Lung (tissue), 17 donors: ENCODE measurements at places on chromosomes 7 and 10. TPM values are rescaled to one million over a fixed set of nuclear protein-coding genes. Genes with fewer than 3 reads are reported as not detected.
A peak's percentile ranks its signal among the peaks of the same experiment; 100 is the strongest.

DNA sequence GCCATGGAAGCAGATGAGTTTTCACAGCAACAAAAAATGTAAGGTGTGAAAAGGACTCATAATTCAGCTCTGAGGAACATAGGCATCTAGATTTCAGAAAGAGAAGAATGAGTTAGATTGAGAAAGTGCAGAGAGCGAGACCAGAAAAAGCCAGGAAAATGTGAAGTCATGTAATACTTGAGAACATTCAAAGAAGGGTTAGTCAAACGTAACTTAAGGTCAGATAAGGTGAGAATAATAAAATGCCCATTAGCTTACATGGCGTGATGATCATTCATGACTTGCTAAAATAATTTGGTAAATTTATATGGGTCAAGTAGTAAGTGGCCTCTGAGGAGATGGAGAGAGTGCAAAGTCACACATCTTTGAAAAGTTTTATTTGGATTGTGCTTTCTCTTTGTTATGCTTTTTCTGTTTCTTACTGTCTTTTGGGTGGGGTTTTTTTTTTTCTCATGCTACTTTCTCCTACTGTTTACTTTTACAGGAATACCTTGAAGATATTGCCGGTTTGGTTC, 271.8 kb upstream of the NRG3 start:
- no peak overlapping the region for H3K4me3 ChIP-seq
- H3K27me3 ChIP-seq: no peaks in the 10 kb centered on the region
- no peaks in the 10 kb centered on the region for H3K36me3 ChIP-seq
- no peaks in the 10 kb centered on the region for H3K4me1 ChIP-seq
- no peak for DNase-seq
- no peak overlapping the region for H3K27ac ChIP-seq

DNA sequence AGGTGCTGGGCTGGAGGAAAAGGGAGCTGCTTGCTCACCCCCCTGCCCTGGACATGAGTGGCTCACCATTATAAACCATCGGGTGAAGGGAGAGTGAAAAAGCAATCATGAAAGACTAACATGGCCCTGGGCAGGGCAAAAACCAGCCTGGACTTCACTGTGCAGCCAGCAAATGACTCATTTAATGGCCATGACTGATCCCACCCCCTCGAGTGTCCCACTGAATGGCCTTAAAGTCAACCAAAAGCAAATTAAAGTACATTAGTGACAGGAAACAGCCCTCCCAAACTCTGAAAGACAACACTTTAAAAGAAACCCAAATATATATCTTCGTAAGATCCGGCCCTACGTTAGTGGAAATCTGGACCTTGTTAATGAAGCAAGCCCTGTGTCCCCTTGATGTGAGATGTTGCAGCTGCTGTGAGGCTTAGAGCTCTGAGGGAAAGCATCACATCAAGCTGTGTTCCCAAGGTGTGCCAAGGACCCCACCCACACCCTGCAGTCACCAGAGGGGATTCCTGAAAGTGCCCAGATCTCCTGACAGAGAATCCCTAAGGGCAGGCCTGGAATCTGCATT, 31.2 kb downstream of the ADCYAP1R1 start:
- DNase-seq: no peak
- H3K27ac ChIP-seq: no peak overlapping the region
- no peaks in the 10 kb centered on the region for H3K36me3 ChIP-seq
- no peak overlapping the region for H3K4me3 ChIP-seq
- H3K27me3 ChIP-seq: no peaks in the 10 kb centered on the region
- peaks cover 6% of the 10 kb centered on the region for H3K4me1 ChIP-seq

- no peaks in the 10 kb centered on the region for H3K27me3 ChIP-seq
- peak overlapping the region; percentile 22 for H3K27ac ChIP-seq
- H3K4me3 ChIP-seq: no peak overlapping the region
- H3K36me3 ChIP-seq: no peaks in the 10 kb centered on the region
Measured at GRCh38 chr10:122499012-122499411, 37.7 kb downstream of the HTRA1 start.

- H3K27me3 ChIP-seq: no peaks in the 10 kb centered on the region
- DNase-seq: no peak
- H3K27ac ChIP-seq: no peak overlapping the region
- H3K36me3 ChIP-seq: no peaks in the 10 kb centered on the region
Measured at GRCh38 chr7:155277385-155277994, 20.2 kb upstream of the INSIG1 start.

DNA sequence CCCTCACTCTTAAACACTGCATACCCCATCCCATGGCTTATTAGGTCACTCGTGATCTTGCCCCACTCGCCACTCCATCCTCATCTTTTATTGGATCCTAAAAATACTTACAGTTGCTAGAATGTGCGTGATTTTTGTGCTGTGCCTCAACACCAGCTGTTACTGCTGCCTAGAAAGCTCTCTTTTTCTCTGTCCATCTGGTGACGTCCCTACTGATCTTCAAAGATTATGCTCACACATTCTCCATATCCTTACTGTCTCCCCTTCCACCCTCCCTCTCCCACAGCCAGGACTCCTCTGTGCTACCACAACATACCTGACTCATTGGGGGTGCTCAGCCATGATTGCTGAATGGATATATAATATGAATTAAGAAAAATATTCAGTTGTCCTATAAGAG, 42.0 kb downstream of the CDK6 start:
- H3K4me1 ChIP-seq: peaks cover 7% of the 10 kb centered on the region
- H3K27me3 ChIP-seq: no peaks in the 10 kb centered on the region
- peak; percentile 68 for DNase-seq
- H3K27ac ChIP-seq: no peak overlapping the region
- no peaks in the 10 kb centered on the region for H3K36me3 ChIP-seq

- no peaks in the 10 kb centered on the region for H3K36me3 ChIP-seq
- no peaks in the 10 kb centered on the region for H3K4me1 ChIP-seq
- DNase-seq: no peak
- H3K4me3 ChIP-seq: no peak overlapping the region
- no peak overlapping the region for H3K27ac ChIP-seq
Measured at GRCh38 chr7:68868978-68869377, 729.3 kb upstream of the AUTS2 start.

The MYO3A gene
- 0.55 TPM for total RNA-seq

The ZNF736 gene
- 31.6 TPM for total RNA-seq

The NPTX2 gene
- 0.46 TPM for total RNA-seq

The CFAP70 gene
- 11.2 TPM for total RNA-seq

DNA sequence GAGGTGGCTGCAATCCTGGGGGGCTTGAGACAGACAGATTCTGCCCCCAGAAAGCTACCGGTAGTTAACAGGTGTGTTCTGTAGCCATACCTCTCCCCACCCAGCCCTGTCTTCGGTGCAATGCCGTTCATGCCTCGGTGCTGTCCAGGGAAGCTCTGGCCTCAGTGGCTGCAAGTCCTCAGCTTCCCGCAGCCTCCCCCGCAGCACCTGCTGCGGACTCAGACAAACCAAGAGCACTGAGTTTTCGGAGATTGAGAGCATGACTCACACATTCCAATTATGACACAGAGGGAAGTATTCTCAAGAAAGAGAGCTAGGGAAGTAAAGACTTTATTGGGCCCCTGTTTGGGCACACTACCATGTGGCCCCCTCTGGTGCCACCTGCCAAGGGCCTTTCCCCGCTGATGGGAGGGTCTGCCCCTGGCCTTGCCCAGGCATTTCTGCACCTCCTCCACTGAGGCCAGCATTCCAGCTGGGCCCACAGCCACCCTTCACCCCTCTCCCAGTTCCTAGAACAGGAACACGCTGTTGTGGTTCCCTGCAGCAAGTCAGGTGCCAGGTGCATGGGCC, 30.2 kb upstream of the EZH2 start:
- H3K4me3 ChIP-seq: no peak overlapping the region
- no peaks in the 10 kb centered on the region for H3K4me1 ChIP-seq
- H3K27me3 ChIP-seq: no peaks in the 10 kb centered on the region
- H3K36me3 ChIP-seq: no peaks in the 10 kb centered on the region
- DNase-seq: no peak
- H3K27ac ChIP-seq: no peak overlapping the region

- H3K4me1 ChIP-seq: no peaks in the 10 kb centered on the region
- no peak overlapping the region for H3K4me3 ChIP-seq
- H3K27me3 ChIP-seq: no peaks in the 10 kb centered on the region
- no peak overlapping the region for H3K27ac ChIP-seq
Measured at GRCh38 chr7:12066004-12066403, 145.1 kb upstream of the TMEM106B start.

DNA sequence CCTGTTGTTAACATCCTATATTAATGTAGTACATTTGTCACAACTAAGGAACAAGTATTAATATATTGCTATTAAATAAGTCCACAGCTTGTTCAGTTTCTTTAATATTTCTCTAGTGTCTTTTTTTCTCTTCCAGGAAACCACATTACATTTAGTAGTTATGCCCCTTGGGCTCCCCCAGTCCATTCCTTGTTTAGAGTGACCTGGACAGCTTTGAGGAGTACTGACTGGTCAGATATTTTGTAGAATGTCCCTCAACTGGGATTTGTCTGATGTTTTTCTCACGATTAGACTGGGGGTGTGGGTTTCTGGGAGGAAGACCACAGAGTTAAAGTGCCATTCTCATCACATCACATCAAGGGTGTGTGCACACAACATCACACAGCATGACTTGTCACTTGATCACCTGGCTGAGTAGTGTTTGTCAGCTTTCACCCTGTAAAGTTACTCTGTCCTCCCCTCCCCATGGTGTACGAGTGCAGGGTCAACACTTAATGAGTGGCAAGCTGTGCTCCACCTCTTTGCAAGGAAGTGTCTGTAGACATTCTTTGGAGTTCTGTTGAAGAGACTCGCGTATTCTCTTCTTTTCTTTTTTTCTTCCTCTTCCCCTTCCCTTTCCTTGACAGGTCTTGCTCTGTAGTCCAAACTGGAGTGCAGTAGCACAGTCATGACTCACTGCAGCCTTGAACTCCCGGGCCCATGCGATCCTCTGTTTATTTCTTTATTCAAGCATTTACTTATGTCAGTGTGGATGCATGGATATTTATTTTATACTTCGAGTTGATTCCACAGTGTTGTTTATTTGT, 10.2 kb downstream of the LMTK2 start:
- peaks cover 19% of the 10 kb centered on the region for H3K4me1 ChIP-seq
- no peaks in the 10 kb centered on the region for H3K36me3 ChIP-seq
- H3K27ac ChIP-seq: peak overlapping the region; percentile 37
- H3K4me3 ChIP-seq: no peak overlapping the region

DNA sequence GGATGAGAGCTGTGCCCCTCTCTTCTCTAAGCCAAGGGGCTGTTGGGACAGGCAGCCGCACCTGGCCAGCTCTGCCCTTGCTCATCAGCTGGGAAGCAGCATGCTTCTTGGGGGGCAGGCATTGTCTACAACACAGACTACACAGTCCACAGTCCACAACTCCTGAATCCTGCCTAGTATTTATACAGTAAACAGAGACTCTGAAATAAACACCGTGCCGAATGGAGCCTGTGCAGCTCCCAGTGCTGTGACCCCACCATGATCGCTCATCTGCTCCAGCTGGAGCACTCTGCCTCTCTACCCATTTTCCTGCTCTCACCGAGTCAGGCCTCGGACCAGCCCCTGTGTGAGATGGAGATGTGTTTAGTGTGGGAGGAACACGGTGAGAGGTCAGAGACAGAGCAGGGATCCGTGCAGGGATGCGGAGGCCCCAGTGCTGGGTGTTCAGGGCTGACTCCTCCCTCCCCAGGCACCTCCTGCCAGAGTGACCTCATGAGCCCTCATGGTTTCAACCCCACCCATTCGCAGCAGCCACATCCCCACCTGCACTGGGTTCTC, 608.0 kb downstream of the DNAJB6 start:
- no peak overlapping the region for H3K4me3 ChIP-seq
- H3K36me3 ChIP-seq: no peaks in the 10 kb centered on the region
- no peak for DNase-seq
- no peaks in the 10 kb centered on the region for H3K27me3 ChIP-seq

The PDK4 gene
- total RNA-seq: 86.9 TPM

The CASP7 gene
- total RNA-seq: 48.2 TPM

DNA sequence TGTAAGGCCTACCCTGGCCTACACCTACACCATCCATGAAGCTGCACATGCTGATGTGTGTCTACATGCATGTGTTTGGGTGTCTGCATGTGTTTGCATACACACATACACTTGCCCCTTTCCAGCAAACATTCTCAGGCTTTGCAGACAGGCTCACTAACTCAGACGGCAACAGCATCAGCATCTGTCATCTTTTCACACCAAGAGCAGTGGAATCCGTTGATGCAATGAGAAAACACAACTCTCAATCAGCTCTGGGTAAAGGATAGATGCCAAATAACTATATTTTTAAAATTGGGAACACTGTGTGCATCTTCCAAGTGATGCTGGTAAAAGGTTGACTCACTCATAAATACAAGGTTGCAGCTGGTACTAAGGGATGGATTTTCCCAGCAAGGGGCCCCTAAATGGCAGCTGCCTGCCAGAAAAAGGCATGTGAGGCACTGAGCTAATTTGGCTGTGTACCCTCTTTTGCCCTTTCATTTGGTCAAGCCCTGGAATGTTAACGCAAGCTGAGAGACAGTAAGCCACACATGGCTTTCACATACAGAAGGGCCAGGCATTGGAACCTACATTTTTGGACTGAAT, 296.3 kb upstream of the NPSR1 start:
- no peak overlapping the region for H3K4me3 ChIP-seq
- H3K27me3 ChIP-seq: no peaks in the 10 kb centered on the region
- no peak overlapping the region for H3K27ac ChIP-seq
- no peaks in the 10 kb centered on the region for H3K4me1 ChIP-seq
- no peaks in the 10 kb centered on the region for H3K36me3 ChIP-seq

- DNase-seq: peak; percentile 38
- peaks cover 6% of the 10 kb centered on the region for H3K4me1 ChIP-seq
- no peaks in the 10 kb centered on the region for H3K36me3 ChIP-seq
Measured at GRCh38 chr7:69738396-69738951, 140.2 kb downstream of the AUTS2 start.

GRCh38 chr7:94178230-94178629, 174.1 kb upstream of the BET1 start:
- H3K4me3 ChIP-seq: no peak overlapping the region
- no peak for DNase-seq
- H3K4me1 ChIP-seq: peaks cover 3% of the 10 kb centered on the region
- H3K36me3 ChIP-seq: no peaks in the 10 kb centered on the region

The SAMD9L gene
- 23.9 TPM for total RNA-seq

GRCh38 chr7:80370587-80370986, 141.3 kb downstream of the GNAT3 start:
- no peaks in the 10 kb centered on the region for H3K27me3 ChIP-seq
- H3K36me3 ChIP-seq: no peaks in the 10 kb centered on the region
- no peak overlapping the region for H3K27ac ChIP-seq
- H3K4me3 ChIP-seq: no peak overlapping the region
- no peak for DNase-seq

- H3K27me3 ChIP-seq: peaks cover 87% of the 10 kb centered on the region
- no peaks in the 10 kb centered on the region for H3K36me3 ChIP-seq
- H3K27ac ChIP-seq: no peak overlapping the region
- no peak for DNase-seq
Measured at GRCh38 chr10:117163954-117164548, 26.0 kb upstream of the VAX1 start.
